Fibroblast of lung (primary cell): ENCODE measurements at places on chromosomes 2 and 18. TPM values are rescaled to one million over a fixed set of nuclear protein-coding genes. Genes with fewer than 3 reads are reported as not detected.

DNA sequence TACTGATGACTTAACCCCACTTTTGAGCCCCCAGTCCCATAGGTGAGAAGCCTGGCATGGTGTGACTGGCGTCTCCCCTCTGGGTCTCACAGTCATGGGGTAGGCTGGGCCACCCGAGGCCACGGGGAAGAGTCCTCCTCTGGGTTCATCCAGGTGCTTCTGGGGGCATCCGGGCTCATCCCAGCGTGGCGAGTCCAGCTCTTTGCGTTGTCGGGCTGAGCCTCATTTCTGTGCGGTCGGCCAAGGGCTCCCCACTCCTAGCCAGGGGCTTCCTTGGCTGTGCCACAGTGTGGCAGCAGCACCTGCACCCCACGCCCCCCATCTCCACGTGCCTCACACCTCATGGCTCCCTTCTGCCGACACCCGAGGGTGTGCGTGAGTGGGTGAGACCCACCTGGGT is 27.6 kb upstream of the SNED1 start:
- no peak for DNase-seq

The KATNAL2 gene
- total RNA-seq = 3.8 and 4.6 TPM in 2 replicates

- DNase-seq = no peak
These were observed 104.8 kb upstream of the WDR75 start for GRCh38 chr2:189336276-189336975.

- no peak for DNase-seq
These were observed 41.2 kb upstream of the PEX13 start for GRCh38 chr2:60976256-60976850.

- no peak for DNase-seq
These were observed 60.5 kb upstream of the ST3GAL5 start for GRCh38 chr2:85949280-85949679.

- no peak for DNase-seq
These were observed 4.1 kb downstream of the RHBDD1 start for GRCh38 chr2:226839951-226840350.

DNA sequence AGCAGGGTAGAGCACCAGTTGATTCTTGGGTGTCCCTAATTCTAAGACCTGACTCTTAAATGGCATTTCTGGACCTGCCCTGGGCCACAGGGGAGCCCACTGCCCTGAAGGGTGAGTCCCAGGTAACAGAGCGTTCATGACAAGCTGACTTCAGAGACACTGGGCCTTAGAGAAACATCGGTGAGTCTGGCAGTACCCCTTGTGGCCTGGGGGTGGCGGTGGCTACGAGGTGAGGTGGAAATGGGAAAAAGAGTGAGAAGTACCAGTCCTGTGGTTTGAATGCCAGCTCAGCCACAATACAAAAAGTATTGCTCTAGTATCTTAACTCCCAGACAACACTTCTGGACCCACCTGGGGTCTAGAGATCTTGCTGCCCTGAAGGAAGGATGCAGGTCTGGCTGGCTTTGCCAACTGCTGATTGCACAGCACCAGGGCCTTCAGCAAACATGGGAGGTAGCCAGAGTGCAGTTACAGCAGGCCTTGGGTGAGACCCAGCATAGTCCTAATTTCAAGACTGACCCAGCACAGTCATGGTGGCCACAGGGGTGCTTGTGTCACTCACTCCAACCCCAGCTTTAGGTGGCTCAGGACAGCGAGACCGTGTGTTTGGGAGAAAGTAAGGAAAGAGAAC is 44.5 kb downstream of the USP34 start:
- DNase-seq = peak; percentile 26

DNA sequence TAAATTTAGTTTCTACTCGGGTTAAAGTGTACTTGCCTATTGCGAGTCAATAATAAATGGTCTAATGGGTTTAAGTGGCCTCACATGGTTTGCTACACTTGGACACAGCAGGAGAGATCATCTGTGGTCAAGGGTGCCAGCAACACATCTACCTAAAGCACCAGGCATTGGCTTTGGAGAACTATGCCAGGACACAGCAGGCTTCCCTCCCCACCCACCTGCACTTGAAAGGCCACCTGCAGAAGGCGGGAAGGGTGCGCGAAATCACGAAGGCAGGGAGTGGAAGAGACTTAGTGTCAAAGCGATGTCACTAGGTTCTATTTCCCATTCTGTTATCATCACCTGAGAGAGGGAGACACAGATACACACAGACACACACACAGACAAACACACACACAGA is 44.5 kb downstream of the MYT1L start:
- DNase-seq = no peak

- DNase-seq = no peak
These were observed 69.5 kb downstream of the SESTD1 start for GRCh38 chr2:179195141-179195540.

DNA sequence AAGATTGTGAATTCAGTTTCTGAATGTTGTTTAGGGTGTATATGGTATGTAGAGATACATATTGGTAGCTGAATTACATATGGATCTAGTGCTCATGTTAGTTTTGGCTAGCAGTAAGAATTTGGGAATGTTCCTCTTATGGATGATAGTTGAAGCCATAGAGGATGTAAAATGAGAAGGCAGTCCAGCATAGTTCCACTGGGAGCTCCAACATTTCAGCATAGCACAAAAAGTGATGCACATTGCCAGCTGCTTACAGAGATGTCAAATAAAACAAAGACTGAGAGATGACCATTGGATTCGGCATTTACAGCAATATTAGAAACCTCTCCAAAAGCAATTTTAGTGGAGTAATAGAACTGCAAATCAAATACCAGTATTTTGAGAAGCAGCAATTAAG is 77.4 kb downstream of the EML4 start:
- DNase-seq = no peak

The KIF5C gene
- 0.17 and 0.51 TPM in 2 replicates for total RNA-seq

The CNGA3 gene
- under 0.01 TPM in 2 replicates for total RNA-seq

The FZD7 gene
- total RNA-seq = 24.7 and 39.1 TPM in 2 replicates

- DNase-seq = no peak
These were observed 22.7 kb upstream of the BMPR2 start for GRCh38 chr2:202353430-202353829.

The SLC5A7 gene
- total RNA-seq = not detected in 2 replicates

DNA sequence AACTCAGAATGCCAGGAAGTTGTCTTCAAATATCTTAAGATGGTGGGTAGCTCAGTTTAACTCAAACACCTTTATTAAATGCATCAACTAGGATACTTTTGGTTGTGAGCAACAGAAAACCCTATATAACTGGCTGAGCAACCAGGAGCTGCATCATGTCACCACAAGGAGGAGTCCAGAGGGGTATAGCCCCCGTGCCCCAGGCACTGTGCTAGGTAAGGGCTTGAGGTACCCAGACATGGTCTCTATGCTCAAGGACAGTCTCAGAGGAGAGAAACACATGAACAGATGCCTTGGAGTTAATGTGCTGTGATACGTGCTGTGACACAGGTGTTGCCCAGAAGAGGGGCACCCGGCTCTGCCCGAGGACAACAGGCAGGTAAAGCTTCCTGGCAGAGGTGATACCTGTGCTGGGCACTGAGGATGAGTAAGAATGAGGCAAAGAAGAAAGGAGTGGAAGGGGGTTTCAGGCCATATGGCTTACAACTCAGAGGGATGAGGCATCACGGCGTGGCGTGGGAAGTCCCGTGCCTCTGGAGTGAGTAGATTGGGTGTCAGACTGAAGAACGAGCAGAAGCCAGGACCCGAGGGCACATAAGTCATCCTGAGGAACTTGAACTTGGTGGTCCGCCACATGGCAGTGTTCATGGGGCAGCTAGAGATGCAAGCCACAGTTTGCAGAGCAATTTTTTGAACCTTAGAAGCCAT is 32.0 kb upstream of the CAB39 start:
- DNase-seq = peak; percentile 66

The YWHAQ gene
- total RNA-seq = 247 and 323 TPM in 2 replicates

DNA sequence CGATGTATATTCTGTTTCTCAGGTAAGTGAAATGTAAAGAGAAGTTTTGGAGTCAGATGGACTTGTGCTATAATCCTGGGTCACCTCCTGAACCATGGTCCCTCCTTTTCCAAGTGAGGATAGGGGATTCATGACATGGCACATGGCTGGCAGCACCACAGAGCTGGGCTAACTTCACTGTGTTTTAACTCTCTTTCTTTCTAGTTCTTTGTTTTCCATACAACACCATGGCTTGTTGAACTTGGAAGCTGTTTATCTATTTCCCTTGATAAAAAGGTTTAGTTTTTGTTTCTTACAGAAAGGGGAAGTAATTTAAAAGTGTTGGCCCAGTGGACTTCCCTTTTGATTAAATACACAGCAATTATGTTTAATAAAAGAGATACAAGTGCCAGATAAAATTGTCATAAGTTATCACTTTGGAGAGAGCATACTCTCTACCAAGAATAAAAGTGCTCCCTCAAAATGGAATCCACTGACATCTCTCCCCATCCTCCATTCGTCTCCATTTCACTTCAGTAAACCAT is 90.4 kb downstream of the PLCL1 start:
- DNase-seq = no peak
